ENCODE measurements at places on chromosomes 16 and 17. TPM values are rescaled to one million over a fixed set of nuclear protein-coding genes. Genes with fewer than 3 reads are reported as not detected.

The EMP2 gene
- total RNA-seq = 15.9 TPM

The PRDM7 gene
- not detected for total RNA-seq

The PITPNM3 gene
- 61.1 TPM for total RNA-seq

The ADAM11 gene
- 65.3 TPM for total RNA-seq

The DPEP3 gene
- total RNA-seq = not detected

The MRPS23 gene
- total RNA-seq = 59.9 TPM
